Upper lobe of right lung (tissue), 1 donor: ENCODE measurements at places on chromosomes 7 and 10. TPM values are rescaled to one million over a fixed set of nuclear protein-coding genes. Genes with fewer than 3 reads are reported as not detected.

DNA sequence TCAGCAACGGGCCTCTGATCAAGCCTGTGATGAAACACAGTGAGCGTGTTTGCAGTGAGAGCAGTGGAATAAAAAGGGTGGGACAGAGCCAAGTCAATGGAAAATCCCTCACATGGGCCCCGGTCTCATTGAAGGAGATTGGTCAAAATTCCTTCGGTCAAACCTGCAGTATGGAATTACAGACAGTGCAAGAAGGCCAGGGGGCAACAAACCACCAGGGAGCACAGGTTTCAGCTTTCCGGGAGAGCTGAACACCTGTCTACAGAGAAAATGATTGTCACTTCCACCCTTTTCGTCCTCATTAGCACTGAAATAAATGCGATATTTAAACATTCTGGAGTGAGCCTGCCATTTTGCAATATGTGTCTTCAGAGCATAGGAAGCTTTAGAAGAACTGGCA is 92.9 kb downstream of the GPR26 start:
- no peak for DNase-seq

DNA sequence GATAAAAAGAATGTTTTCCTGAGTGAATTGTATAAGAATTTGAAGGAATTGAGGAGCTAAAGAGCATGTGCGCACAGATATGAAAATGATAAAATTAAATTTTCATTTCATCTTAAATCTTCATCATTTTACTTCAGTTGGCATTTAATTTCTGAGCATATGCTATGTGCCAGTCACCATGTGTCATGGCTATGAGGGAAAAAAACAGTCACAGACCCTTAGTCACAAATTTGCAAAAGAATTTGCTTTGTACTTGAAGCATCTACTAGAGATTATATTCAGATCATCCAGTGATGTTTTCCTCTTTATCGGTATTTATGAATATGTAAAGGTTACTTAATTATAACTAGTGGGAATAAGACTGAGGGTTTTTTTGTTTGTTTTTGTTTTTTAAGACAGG is 29.8 kb downstream of the VCL start:
- no peak for DNase-seq

GRCh38 chr10:50648935-50649227 is 25.1 kb upstream of the SGMS1 start:
- DNase-seq, result no peak

- no peak for DNase-seq
Measured at GRCh38 chr7:114051871-114052331, 133.1 kb upstream of the PPP1R3A start.

Gene OR2A7
- 13.9 TPM for total RNA-seq

- DNase-seq, result no peak
Measured at GRCh38 chr7:43870316-43870715, 999 bp upstream of the MRPS24 start.
